Right cardiac atrium (tissue), 5 donors: ENCODE measurements at places on chromosomes 1 and 21. TPM values are rescaled to one million over a fixed set of nuclear protein-coding genes. Genes with fewer than 3 reads are reported as not detected.
A peak's percentile ranks its signal among the peaks of the same experiment; 100 is the strongest.

Gene NTNG1
- 0.37 TPM for total RNA-seq

Gene ADORA1
- 26.3 TPM for total RNA-seq

Gene CTSE
- total RNA-seq, result not detected

Gene GABRD
- 0.26 TPM for total RNA-seq

Gene SPRR1B
- not detected for total RNA-seq

Gene MANEAL
- total RNA-seq, result 1.3 TPM

Gene FAM3B
- 0.78 TPM for total RNA-seq

Gene H6PD
- total RNA-seq, result 33.5 TPM

Gene ANKRD35
- 2.2 TPM for total RNA-seq

Gene ASPM
- 0.25 TPM for total RNA-seq

Gene ITGB2
- 46.5 TPM for total RNA-seq

Gene SRRM1
- 71.8 TPM for total RNA-seq

Gene GNAT2
- total RNA-seq, result not detected

Gene PTGS2
- 6.9 TPM for total RNA-seq

Gene IKBKE
- 2.0 TPM for total RNA-seq

Gene RHOU
- 13.9 TPM for total RNA-seq

- no peak for DNase-seq
Observed at GRCh38 chr1:226363801-226364513, 43.9 kb downstream of the PARP1 start.

GRCh38 chr1:19628879-19629278 is 15.2 kb upstream of the NBL1 start:
- no peak for DNase-seq

- no peak for DNase-seq
Observed at GRCh38 chr1:206931709-206932108, 10.0 kb upstream of the FCMR start.

- DNase-seq, result no peak
Observed at GRCh38 chr1:23908453-23909341, 4.5 kb downstream of the CNR2 start.

DNA sequence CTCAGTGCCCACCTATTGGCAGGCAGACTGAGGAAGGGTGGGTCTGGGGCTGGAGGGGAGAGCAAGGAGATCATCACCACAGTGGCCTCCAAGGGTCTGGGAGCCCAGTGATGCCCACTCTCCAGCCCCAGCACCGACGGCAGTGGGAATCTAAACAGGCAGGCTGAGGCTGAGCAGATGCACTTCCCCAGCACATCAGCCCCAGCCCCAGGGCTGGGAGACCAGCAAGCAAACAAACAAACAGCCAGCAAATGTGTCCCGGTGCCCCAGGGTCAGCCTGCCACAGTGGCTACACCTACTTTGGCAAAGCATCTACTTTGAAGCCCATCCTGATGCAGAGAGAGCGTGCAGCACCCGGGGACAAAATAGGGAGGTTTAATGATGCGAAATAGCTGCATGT is 216.3 kb upstream of the ZC3H12A start:
- no peak for DNase-seq

DNA sequence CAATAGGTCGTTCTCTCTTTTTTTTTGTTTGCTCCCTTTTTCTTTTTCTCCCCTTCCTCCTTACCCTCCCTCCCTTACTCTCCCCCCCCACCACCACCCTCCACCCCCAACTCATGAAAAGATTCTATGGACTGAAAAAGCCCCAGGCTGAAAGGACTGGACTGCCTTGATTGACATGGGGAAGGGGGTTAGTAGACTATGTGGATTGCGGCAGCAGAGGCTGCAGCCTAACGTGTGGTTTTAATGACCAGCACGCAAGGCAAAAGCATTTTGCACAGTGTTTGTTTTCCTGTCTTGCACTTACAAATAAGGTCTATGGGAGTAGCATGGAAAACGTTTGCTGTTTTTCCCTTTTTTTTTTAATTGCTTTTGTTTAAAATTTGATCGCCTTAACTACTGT is 5.5 kb downstream of the ZBTB18 start:
- DNase-seq, result no peak

- DNase-seq, result peak; percentile 92
Observed at GRCh38 chr1:207910591-207911354, at the start of gene CD34. TSS of gene CD34 (minus strand) at chr1:207911125. CDS start at chr1:207911080, 45 bp downstream.

GRCh38 chr1:20250340-20250989 is 40.2 kb upstream of the VWA5B1 start:
- DNase-seq, result peak; percentile 34

- no peak for DNase-seq
Observed at GRCh38 chr1:110259770-110260169, 49.7 kb downstream of the KCNC4 start.

- DNase-seq, result no peak
Observed at GRCh38 chr1:235127732-235128455, 743 bp downstream of the TOMM20 start.

- no peak for DNase-seq
Observed at GRCh38 chr1:183477986-183478781, 5.9 kb downstream of the SMG7 start.

DNA sequence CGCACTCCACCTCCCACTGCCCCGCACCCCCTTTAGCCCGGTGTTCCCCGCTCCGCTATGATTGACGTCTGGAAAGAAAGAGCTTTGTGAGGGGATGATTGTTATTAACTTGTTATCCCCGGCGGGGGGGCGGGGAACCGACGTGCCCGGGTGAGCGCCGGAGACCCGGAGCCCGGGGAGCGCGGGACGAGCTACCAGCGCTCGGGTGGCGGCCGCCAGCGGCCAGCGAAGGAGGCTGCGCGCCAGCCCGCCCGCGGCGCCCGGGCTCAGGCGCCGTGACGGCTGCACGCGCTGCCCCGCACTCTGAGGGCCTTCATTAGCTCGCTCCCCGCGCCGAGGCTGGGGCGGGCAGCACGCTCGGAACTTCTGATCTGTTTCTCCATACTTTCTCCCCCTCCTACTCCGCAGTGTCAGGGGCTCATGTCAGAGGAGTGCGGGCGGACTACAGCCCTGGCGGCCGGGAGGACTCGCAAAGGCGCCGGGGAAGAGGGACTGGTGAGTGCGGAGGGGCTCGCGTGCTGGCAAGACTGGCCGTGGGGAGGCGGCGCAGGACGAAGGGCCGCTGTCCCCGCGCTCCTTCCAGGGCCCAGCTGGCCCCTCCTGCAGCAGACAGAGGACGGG is 2.1 kb downstream of the LHX8 start:
- no peak for DNase-seq

DNA sequence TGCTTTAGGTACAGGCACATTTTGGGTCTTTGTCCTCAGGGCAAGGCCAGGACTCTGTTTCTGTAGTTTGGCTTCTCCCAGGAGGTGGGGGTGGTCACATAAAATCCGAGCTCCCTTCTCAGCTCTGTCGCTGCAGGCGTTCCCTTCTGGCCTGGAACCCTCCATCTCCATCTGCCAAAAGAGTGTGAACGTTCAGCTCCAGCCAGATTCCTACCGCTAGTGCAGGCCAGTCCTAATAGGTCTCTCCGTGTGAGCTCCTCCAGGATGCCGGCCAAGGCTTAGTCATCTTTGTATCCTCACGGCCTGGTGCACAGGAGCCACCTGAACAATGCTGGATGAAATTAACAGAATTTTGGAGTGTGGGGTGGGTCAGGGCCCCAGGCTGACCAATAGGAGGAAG is 19.9 kb upstream of the KCNA10 start:
- no peak for DNase-seq

- DNase-seq, result peak; percentile 67
Observed at GRCh38 chr1:223765036-223765718, 52.8 kb downstream of the CAPN2 start.

DNA sequence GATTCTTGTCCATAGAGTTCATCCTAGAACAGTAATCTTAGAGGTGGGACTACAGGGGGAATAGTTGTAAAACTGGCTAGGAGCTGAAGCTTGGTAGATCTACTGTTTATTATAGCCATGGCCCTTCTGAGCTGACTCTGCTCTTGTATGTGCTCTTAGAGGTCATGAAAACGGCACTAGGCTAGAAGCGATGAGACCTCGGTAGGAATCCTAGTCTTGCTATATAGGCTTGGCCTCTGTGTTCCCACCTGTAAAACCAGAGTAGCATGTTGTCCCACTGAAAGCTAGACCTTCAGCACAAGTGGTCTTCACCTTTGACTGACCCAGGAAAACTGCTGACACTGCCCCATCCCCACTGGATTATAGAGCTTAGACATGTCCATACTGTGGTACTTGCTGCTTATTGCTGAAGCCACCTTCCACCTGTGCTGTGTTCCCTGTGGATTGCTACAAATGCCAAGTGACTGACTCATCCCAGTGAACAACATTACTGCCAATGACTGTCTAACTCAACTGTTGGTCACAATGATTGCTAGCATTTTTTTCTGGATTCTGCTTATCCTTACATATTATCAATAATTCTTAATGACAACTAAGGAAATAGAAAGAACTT is 23.0 kb upstream of the PIGC start:
- DNase-seq, result no peak

DNA sequence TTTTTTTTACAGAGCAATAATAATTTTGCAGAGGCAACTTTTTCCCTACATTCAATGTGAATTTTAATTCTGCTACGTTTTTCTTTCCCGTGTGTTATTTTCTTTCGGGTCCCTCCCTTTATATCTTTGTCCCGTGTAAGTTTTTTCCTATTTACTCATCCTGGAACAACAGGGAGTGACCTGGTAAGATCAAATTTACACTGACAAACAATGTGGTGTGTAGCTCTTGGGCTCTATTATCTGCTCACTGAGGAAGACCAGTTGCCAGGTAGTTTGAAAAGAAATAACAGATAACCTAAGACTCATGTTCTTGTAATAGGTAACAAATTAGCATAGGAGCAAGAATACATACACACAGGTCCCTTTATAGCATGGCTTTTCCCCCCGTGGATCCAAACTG is 33.7 kb upstream of the GUCA2A start:
- DNase-seq, result no peak

- DNase-seq, result no peak
Observed at GRCh38 chr1:38500352-38500751, 359.2 kb downstream of the RRAGC start.

GRCh38 chr1:195899762-195900352 is 708.4 kb downstream of the KCNT2 start:
- no peak for DNase-seq

GRCh38 chr1:79711001-79711431 is 704.5 kb upstream of the ADGRL4 start:
- no peak for DNase-seq

- peak; percentile 50 for DNase-seq
Observed at GRCh38 chr1:166910396-166910994, 34.4 kb upstream of the TADA1 start.

DNA sequence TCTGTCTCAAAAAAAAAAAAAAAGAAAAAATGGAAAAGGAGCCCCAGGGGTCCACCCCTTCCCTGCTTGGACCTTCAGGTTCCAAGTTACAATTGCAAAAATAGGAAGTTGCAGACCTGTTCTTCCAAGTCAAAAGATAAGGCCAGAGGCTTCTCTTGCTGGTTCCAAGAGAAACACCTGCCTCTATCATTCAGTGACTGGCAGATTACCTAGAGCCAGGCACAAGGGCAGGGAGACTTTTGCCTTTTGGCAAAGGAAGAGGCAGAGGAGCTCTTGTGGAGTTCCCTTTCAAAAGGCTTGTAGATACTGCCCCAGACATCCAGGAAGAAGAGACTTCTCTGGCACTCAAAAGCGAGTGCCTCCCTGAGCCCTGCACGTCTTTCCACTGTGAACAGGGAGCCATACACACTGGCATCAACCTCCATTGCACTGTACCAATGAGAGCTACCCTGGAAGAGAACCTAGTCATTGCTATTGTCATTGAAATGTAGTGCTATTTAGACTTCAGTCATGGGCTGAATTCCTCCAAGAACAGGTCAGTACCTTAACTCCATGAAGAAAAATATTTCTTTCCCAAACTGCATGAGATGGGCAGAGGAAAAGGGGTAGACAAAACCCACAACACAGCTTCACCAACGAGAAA is 91.2 kb downstream of the LMX1A start:
- no peak for DNase-seq

DNA sequence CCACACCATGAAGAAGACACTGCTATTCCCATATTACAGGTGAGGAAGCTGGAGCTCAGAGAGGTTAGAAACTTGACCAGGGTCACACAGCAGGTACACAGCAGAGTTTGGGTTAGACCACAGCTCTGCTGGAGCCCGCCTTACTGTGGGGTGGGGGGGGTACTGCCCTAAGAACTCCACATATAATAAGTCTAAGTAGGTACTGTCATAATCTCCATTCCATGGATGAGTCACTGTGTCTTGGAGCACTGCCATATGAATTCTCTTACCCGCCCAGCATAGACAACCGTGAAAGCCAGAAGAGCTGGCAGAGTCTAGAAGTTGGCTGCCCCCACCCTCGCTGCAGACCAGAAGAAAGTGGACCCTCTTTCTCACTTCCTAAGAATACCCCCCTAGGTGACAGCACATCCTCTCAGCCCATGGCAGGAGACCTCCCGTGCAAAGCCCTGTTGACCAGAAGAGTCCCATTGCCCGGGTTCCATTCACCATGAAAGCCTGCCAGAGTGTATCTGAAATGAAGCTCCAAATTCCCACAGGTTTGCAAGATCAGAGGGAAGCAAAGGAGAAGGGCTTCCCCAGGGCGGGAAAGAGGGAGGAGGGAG is 5.2 kb upstream of the PLA2G2D start:
- DNase-seq, result peak; percentile 41

- DNase-seq, result no peak
Observed at GRCh38 chr21:16287046-16287445, 557.3 kb downstream of the USP25 start.

GRCh38 chr1:72271555-72272085 is 10.7 kb downstream of the NEGR1 start:
- no peak for DNase-seq

DNA sequence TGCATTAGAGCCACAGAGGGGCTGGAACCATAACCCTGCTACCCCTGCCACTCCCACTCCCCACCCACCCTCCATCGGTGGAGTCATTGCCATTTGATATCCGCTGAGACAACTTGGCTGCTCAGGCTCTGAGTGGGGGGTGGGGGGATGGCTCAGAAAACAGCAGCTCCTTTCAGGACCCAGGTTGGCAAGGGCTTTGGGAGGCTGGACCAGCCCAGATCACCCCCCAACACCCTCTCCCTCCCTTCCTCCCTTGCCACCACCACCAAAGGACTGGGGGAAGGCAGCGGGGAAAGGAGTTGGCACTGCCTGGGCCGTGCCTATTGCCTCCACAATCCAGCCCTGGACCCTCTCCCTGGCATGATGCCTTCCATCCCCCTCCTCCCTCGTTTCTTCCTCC is 1.7 kb downstream of the KCNJ10 start:
- DNase-seq, result no peak

DNA sequence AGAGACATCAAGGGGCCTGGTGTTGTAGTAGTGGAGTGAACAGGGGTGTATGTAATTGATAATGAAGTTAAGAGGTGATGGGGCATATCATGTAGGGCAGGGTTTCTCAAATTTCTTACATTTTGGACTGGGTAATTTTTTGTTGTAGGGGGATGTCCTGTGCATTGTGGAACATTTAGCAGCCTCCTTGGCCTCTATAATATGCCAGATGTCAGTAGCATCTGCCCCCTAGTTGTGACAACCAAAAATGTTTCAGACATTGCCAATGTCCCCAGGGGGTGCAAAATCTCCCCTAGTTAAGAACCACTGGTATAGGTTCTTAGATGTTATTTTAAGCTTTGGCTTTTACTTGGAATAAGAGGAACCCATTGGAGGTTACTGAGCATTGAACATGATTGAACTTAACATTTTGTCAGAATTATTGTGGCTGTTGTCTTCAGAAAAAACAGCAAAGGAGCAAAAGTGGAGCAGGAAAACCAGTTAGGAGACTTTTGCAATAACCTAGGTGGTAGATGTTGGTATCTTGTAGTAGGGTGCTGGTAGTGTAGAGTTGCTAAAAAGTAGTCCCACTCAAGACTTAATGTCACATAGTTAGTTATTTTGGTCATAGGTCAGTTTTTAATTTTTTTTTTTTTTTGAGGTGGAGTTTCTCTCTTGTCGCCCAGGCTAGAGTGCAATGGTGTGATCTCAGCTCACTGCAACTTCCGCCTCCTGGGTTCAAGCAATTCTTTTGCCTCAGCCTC is 6.2 kb downstream of the ZNF326 start:
- no peak for DNase-seq
